ENCODE measurements at places on chromosomes 7 and 10.

DNA sequence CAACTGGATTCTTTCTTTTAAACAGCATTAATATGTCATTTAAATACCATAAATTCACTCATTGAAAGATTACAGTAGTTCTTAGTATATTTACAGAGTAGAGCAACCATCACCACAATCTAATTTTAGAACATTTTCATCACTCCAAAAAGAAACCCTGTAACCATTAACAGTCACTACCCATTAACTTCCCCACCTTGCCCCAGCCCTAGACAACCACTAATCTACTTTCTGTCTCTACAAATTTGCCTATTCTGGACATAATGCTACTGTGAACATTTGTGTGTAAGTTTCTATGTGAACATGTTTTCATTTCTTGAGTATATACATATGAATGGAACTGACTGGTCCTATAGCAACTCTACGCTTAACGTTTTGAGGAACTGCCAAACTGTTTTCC lies 42.4 kb downstream of the P4HA1 start:
- no peak for DNase-seq

- DNase-seq: no peak
Observed at GRCh38 chr10:121106611-121107010, 255.4 kb downstream of the WDR11 start.

DNA sequence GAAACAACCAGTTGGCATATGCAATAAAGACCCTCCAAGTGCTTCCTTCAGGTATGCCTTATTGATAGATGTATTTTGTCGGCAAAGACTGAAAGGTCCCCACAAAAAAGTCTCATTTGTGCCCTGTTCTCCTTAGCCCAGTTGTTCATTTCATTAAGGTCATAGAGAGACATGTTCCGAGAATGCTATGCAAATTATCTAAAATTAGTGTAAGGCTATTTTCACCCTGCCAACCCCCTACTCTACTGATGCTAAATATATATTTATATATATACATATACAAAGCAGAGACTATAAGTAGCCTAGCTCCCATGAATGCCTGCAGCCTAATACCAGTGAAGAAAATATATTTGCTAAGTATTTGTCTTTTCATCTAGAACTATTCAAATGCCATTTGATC lies 96.7 kb upstream of the ADO start:
- no peak for DNase-seq

DNA sequence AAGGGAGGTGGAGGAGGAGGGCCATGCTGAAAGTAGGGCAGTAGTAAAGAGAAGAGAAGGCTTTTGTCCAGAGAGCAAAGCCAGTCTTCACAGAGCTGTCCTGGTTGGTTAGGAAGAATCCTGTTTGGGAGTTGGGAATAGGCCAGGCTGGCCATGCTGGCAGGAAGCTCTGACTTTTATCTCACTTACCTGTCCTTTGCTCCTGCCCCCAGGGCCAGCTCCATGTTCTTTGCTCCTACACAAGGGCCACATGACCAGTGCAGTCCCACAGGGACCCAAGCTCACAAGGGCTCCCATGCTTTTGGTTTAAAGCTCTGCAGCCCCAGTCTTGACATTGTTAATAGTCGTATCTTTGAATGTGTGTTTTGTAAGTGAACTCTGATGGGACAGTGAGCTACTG lies 161.6 kb upstream of the KMT2E start:
- no peak for DNase-seq

DNA sequence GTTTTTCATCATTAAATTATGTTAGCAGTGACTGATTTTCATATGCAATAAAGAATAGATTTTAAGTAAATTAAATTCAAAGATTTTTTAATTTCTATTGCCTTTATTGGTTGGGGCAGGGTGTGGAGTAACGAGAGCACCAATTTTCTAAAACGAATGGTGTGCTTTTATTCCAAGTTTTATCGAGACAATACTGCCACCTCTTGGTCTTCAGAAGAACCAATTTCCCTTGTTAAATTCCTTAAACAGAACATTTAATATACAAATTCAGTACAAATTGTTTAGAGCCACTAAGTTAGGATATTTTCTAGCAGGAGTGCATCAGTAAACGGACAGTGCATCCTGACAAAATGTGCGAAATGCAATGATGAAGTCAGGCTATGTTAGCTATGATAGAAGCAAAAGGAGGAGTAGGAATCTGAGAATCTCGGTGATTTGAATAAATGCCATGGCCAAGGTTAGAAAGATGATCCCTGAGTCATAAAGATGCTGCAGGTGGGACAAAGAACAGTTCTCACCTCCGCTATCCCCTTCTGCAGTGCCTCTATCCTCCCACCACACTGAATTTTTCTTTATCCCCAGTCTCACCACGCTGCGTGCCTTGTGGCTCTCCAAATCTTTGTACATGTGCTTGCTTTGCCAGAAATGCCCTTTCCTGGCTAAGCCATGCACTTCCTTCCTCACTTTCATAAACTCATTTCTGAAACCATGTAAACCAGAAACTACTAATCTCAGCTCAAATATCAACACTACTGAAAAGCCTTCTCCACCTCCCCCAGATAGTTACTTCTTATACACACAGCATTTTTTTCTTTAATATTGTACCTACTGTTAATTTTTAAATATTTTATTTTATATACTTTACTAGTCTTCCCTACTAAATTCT lies 31.9 kb upstream of the AGBL3 start:
- peak; percentile 76 for DNase-seq

GRCh38 chr10:14779001-14779651 lies 4.4 kb upstream of the FAM107B start:
- DNase-seq: no peak

- no peak for DNase-seq
Observed at GRCh38 chr7:134200970-134201369, 73.8 kb downstream of the LRGUK start.

DNA sequence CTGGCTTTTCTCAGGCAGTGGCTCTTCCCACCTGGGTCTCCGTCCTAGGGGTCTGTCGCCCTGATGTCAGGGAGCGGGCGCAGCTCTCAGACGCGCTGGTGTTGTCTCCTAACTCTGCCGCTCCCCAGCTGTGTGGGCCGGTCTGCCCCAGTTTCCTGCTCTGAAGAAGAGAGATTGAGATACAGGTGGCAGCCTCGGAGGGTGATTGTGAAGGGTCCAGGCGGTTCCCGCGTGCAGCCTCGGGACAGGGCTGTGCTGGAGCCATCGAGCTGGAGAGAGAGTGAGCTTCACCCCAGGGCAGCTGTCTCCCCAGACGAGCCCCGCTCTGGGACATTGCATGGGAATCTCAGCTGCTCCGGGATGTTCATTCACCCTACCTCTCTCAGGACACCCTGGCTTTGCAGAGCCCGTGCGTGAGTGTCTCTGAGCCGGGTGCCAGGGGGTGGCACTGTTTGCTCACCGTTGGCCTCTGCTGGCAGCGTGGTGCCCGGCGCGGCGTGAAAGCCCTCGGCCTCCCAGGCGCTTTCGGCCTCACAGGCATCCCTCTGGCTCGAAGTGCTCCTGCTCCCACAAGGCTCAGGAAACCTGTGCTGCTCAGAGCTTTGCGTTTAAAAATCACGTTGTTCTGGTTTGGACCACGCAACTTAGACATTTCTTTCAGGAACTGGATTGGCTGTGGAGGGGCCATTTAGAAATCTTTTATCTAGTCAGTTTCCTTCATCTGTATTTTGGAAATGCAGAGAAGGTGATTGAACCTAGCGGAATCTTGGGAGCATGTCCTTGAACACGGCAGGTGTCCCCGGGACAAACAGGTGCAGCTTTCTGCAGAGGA lies 33.8 kb upstream of the ZFAND2A start:
- DNase-seq: peak; percentile 65

DNA sequence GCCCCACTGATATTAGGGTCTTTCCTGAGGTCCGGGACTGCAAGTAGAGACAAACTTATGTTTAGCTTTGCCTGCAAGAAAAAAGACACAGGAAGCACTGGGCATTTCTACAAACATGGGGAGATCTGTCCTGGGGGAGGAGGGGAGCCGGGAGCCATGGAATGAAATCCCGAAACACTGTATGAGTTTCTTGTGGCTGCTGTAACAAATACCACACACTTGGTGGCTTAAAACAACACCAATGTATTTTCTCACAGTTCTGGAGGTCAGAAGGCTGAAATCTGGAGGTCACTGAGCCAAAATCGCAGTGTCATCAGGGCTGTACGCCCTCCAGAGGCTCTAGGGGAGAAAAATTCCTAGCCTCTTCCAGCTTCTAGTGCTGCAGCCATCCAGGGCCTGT lies 114.0 kb upstream of the CHST15 start:
- no peak for DNase-seq

DNA sequence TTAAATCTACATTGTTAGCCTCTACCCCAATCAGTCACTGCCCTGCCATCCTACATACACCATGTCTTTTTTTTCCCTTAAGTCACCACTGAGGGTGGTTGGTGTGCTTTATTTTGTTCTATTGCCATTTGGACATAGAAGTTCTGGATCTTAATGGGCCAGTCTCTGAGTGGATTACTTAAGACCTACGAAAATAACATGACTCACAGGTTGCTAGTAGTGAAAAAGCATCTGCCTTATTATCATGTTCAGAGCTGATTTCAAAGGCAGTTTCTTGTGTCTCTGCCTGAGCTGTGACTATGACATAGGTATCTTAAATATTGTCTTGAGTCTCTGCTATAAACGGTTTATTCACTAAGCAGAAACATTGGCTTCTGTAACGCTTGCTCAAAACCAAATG lies 410.8 kb downstream of the MDFIC start:
- DNase-seq: no peak

- no peak for DNase-seq
Observed at GRCh38 chr7:29300026-29300480, 105.5 kb downstream of the CHN2 start.

DNA sequence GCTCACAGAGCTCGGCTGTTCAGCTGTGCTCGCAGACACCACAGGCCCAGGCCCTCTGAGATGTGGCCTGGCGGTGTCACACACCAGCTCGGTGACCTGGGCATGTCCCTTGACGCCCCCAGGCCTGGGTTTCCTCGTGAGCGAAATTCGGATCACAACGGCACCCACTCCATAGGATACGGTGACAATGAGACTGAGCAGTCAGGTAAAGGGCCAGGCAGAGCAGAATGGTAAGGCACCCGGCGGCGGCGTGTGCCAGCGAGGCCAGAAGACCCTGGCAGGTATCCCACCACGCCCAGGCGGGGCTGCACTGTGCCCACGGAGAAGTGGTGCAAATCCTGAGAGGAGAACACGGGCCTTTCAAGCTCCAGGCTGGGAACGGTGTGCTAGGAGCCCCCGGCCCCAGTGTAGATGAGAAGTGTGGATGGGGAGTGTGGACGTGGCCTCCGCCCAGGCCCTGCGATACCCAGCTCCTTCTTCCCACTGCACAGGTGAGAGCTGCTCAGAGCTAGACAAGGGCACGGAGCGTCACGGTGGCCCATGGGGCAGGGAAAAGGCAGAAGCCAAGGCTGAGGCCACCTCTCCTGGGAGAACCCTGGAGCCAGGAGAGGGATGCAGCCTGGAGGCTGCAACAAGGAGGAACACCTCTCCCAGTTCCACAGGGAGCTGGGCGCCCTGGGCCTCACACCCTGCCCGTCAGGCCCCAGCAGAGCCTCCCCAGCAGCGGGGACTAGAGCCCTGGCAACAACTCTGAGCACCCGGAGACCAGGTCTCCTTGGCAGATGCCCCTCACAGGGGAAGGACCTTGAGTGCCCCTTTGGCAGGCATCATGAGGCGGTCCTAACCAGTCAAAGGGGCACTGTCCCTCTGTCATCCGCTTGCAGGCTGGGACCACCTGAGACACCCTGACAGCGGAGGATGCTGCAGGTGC lies 219.1 kb downstream of the MAD1L1 start:
- no peak for DNase-seq

DNA sequence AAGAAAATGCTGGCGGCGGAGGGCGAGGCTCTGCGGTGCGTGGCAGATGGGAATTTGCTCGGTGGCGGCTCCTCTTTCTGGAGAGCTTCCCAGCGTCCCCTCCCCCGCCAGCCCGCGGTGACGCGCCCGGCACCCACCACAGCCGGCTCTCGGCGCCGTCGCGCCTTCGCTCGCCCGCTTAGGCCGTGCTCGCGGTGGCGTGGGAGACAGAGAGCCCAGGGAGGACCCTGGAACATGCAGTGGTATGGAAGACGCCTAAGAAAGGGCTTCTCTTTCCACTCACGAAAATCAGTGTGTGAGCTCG lies 576 bp upstream of the CSGALNACT2 start:
- peak; percentile 49 for DNase-seq

- no peak for DNase-seq
Observed at GRCh38 chr10:14304046-14304445, 26.7 kb downstream of the FRMD4A start.

- DNase-seq: no peak
Observed at GRCh38 chr7:74020390-74020789, 7.6 kb upstream of the ELN start.

GRCh38 chr7:34107276-34107675 lies 201.9 kb downstream of the BMPER start:
- no peak for DNase-seq

GRCh38 chr7:81298951-81299666 lies 380.3 kb upstream of the SEMA3C start:
- DNase-seq: peak; percentile 7

DNA sequence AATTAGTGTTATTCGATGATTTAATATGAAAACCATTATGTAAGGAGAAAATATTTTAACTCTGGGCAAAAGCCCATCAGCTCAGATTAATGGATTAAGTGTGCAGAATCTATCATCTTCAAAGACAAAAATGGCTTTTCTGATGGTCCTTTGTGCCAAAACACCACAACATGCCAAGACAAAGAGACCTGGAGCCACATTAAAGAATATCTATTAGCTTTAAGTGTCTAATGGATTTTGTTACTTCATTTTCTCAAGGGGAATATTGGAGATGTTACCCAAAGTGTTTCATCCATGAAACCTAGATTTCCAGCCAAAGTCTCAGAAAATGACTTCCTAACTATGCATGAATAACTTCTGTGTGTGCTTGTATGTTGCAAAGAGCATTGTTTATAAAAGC lies 57.3 kb downstream of the MKX start:
- no peak for DNase-seq

GRCh38 chr7:93232673-93233018 lies 480 bp downstream of the VPS50 start:
- peak; percentile 63 for DNase-seq

- DNase-seq: no peak
Observed at GRCh38 chr10:116707981-116708380, 34.4 kb downstream of the HSPA12A start.

GRCh38 chr7:147096629-147097028 lies 980.0 kb downstream of the CNTNAP2 start:
- no peak for DNase-seq

GRCh38 chr7:134878746-134879357 lies 99.4 kb downstream of the CALD1 start:
- no peak for DNase-seq

- peak; percentile 82 for DNase-seq
Observed at GRCh38 chr10:12656518-12657142, 307.3 kb downstream of the CAMK1D start.

- DNase-seq: peak; percentile 74
Observed at GRCh38 chr10:57338823-57339558, 928.7 kb downstream of the IPMK start.

All from hematopoietic multipotent progenitor cell treated with erythropoietin and hydrocortisone succinate and interleukin-3 and kit ligand, for 6 days (in vitro differentiated cells).